ENCODE measurements at places on chromosomes 11 and 22.

- no peak for DNase-seq
These were observed 794 bp upstream of the FXYD6 start for GRCh38 chr11:117877120-117877784.

DNA sequence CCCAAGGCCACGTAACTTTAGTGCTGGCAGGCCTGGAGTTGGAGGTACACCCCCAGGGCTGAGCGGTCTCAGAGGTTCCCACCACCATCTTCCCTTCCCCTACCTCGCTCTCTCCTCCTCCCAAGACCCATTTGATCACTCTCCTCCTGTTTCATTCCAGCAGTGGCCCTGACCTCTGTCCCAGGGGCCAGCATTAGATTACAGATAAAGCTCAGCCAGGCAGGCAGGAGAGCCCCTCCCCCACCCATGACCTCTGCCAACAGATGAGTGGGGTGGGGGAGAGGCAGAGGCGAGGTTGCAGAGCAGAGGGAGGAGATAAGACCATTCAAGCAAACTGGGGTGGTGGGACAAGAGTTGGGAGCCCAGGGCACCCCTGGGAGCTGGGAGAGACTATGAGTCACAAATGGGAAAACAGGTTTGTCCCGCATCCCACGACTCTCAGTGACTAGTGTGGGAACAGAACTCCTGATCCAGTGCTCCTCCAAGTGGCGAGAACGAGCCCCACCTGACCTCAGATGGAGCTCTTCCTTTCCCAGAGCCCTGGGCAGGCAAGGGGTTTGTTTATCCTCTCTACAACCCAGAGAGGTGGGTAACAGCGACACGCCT, 367.9 kb downstream of the MN1 start:
- no peak for DNase-seq

- DNase-seq: no peak
These were observed 92.3 kb downstream of the SCN3B start for GRCh38 chr11:123562158-123562557.

DNA sequence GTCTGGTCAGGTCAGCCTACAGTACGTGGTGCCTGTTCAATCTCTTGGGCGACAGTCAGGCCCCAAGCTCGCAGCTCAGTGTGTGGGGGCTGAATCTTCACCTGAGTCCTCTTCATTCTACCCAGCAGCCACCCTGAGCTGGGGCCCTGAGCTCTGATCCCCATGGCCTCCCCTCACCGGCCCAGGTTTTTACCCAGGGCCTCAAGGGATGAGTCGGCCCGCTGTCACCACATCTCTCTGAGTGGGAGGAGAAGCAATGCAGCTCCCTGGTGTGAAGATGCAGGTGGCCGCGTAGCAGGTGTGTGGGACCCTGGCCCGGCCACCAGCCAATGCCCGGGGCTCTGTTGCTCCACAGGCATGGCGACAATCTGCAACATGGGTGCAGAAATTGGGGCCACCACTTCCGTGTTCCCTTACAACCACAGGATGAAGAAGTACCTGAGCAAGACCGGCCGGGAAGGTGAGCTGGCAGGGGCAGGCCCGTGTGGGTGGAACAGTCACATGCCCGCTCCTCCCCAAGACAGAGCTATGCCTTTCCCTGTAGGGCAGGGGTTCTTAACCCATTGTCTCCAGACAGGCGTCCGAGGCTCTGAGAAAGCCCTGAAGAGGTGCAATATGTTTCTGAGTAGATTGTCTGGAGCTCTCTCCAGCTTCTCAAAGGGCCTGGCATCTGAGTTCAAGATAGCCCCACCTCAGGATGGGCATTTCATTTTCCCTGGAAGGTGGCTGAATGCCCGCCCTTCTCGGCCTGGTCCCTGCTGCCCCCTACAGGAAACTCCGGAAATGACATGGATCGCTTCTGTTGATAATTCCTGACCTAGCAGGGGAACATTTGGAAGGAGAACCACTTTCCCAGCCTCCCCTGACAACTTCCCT, 26.9 kb downstream of the POLR3H start:
- peak; percentile 24 for DNase-seq

GRCh38 chr11:12372111-12372510, 5.3 kb upstream of the PARVA start:
- no peak for DNase-seq

GRCh38 chr11:2581931-2582350, 117.9 kb downstream of the KCNQ1OT1 start:
- no peak for DNase-seq

GRCh38 chr11:14742849-14743559, 99.4 kb downstream of the PDE3B start:
- DNase-seq: no peak

DNA sequence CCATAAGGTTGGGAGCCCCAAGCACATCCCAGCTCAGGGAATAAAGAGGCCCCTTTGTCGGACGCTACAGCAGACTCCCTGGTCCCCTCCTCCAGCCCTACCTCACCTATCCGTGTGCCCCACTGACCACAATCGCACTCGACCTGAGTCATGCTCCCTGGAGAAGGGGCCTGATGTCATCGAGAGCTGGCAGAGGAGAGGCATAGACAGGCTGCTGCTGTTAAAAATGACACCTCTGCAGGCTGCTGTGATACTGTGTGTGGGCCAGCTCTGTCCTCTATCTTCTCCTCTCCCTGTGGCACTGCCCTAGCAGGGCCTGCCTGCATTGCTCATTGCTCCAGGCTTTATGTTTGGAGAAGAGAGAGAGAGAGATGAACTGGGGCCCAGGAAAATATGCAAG, 123.4 kb upstream of the SYT13 start:
- no peak for DNase-seq

DNA sequence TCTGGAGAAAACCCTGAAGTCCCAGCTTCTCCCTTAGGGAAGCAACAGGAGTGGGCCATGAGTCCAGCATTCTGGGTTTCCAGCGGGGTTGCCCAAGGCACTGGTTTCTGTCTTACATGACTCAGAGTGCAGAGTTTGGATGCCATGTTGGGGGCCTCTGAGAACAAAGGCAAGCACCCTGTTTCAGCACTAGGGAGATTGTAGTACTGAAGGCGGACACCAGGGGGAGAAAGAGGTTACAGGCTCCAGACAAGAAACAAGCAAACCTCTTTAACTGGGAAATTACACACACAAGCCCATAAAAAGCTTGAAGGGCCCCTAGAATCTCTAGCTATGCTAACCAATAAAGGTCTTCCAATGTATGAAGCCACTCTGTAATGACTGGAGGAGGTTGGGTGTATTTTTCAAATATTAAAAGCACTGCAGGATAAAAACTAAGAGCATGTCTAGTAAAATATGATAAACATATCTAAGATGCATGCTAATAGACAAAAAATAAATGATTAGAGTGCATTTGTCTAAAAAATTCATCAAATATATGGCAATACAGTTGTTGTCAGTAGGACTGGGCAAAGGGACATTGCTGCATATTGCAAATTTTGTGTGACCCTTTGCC, 7.1 kb downstream of the MS4A6E start:
- DNase-seq: peak; percentile 35
